Foreskin melanocyte (primary cell): ENCODE measurements at places on chromosomes 13 and 19.

DNA sequence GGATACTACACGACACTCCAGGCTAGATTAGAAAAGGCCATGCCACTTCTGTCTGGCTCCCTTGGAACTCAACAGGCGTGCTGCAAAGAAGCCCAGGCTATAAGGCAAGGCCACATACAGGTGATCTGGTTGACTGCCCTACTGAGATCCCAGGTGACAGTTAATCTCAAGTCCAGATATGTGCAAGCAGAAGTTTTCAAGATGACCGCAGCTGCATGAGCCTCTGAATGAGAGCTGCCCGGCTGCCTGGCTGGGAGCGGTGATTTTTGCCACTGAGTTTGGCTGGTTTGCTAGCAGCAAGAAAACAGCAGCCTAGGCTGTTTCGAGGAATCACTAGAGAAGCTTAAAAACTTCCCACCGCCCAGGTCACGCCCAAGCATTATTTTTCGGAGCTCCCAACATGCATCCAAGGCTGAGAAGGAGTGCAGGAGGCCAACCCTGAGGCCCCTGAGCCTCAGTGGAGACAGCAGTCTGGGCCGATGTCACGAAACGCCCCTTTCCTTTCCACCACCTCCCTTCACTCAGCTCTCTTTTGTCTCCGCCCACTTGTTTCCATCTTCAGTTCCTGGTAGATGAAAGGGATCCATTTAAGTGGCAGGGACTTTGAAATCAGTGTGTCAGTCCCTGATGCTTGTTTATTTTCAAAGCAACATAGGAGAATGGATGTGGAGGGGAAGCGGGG is 14.0 kb upstream of the URI1 start:
- peak; percentile 42 for DNase-seq

- no peak for DNase-seq
These were observed 384.5 kb downstream of the MTUS2 start for GRCh38 chr13:29204651-29205050.

- no peak for DNase-seq
These were observed 910.6 kb upstream of the SLITRK5 start for GRCh38 chr13:86760620-86761019.

DNA sequence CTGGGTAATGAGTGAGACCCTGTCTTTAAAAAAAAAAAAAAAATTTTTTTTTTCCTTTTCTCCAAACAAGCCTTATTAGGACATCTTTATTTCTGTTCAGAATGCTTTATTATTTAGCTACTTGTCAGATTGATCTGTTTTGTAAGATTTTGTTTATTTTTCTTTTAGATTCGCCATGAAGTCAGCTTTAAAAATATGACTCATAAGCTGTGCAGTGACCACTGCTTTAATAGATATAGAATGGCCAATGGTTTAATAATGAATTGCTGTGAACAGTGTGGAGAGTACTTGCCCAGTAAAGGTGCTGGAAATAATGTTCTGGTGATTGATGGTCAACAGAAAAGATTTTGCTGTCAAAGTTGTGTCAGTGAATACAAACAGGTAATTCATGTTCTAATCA is 47.7 kb downstream of the ZMYM2 start:
- no peak for DNase-seq
